ENCODE measurements at places on chromosomes 11 and 22.

- no peaks in the 10 kb centered on the region for H3K27me3 ChIP-seq
- H3K4me3 ChIP-seq: no peak overlapping the region
- no peak overlapping the region for H3K27ac ChIP-seq
- DNase-seq: no peak
- H3K36me3 ChIP-seq: no peaks in the 10 kb centered on the region
- peaks cover 3% of the 10 kb centered on the region for H3K4me1 ChIP-seq
Observed at GRCh38 chr11:35473795-35474374, 51.5 kb downstream of the PAMR1 start.

- H3K36me3 ChIP-seq: no peaks in the 10 kb centered on the region
- H3K4me3 ChIP-seq: no peak overlapping the region
- no peak for DNase-seq
Observed at GRCh38 chr22:16967453-16968217, 40.4 kb downstream of the GAB4 start.

DNA sequence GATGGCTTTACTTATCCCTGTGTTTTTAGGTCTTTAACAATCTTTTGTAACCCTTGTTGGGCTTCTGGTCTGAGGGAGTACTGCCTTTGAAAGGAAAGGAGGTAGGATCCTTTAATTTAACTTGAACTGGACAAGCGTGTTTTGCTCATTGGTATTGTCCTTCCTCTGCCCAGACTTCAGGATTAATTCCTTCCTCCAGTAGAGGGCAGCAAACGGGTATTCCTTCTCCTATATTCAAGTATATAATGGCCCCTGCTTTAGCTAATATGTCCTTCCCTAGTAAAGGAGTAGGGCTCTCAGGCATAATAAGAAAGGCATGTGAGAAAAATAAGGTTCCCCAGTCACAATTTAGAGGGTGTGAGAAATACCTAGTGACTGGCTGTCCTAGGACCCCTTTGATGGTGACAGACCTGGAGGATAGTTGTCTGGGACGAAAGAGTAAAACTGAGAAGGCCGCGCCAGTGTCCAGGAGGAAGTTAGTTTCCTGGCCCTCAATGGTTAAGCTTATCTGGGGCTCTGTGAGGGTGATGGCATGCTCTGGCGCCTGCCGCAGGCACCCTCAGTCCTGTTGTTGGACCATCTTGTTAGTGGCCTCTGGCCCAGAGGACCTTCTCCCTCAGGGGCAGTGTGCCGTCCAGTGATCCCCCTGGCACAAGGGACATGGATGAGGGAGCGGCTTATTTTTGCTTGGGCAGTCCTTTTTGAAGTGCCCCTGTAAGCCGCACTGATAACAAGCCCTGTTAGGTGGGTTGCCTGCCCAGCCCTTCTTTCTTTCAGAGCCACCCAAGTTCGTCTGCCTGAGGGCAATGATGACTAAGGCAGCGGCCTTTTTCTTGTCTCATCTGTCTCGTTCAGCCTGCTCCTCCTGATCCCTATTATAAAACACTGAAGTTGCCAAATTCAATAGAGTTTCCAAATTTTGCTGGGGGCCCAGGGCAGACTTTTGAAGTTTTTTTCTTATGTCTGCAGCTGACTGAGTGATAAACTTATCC lies 51.8 kb downstream of the C11orf71 start:
- H3K27me3 ChIP-seq: no peaks in the 10 kb centered on the region
- DNase-seq: peak; percentile 35
- H3K36me3 ChIP-seq: no peaks in the 10 kb centered on the region
- H3K4me3 ChIP-seq: no peak overlapping the region

DNA sequence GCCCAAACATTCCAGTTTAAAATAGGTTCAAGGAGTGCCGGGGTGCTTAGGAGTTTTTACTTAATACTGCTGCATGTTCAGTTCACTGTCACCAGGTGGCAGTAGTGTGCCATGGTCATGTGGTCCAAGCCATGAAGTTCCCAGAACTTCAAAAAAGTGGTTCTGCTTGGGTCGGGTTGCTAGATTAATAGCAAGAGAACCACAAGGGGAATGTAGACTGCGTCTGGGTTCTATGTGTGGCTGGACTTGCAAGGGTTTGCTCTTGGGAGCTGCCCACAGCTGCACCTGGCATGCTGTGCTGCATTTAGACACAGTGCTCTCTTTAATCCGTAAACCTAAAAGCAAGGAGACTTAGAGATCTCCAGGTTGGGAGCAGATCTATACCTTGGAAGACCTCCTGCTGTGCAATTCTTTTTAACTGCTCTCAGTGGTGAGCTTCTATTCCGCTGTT lies 6.5 kb upstream of the SPON1 start:
- no peak overlapping the region for H3K27ac ChIP-seq
- H3K36me3 ChIP-seq: no peaks in the 10 kb centered on the region
- DNase-seq: peak; percentile 33
- no peaks in the 10 kb centered on the region for H3K27me3 ChIP-seq
- no peaks in the 10 kb centered on the region for H3K4me1 ChIP-seq
- H3K4me3 ChIP-seq: no peak overlapping the region

DNA sequence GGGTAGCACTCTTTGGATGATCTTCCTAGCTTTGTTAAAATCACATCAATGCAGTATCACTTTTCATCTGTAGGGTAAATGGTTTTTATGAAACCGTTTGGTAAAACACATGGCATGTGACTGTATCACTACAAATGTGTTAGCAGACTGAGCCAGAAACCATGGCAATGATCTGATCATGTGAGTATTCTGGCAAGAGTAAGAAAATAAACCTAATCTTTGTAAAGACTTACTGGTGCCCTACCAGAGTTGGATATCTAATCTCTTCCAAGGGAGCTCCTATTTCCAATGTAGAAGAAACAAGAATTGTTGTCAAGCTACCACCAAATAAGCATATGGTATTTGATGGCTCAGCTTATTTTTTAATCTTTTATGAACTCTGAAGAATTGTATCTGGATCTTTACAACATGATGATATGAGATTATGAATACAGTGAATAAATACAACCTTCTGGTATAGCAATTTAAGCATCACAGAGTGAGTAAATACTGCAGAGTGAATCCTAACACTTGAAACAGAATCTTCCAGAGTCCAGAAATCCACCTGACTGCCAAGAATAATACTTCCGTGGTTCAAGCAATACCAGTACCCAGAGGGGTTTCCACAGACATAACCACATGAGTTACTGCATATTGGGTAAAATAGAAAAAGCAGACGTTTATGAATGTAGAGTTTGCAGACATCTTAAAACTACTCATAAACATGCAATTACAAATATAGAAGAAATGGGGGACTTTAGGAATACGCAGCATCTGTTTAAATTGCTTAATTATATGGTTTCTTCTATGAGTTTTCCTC lies 238.8 kb downstream of the TTC28 start:
- H3K4me3 ChIP-seq: no peak overlapping the region
- no peak overlapping the region for H3K27ac ChIP-seq
- DNase-seq: no peak
- H3K27me3 ChIP-seq: no peaks in the 10 kb centered on the region

DNA sequence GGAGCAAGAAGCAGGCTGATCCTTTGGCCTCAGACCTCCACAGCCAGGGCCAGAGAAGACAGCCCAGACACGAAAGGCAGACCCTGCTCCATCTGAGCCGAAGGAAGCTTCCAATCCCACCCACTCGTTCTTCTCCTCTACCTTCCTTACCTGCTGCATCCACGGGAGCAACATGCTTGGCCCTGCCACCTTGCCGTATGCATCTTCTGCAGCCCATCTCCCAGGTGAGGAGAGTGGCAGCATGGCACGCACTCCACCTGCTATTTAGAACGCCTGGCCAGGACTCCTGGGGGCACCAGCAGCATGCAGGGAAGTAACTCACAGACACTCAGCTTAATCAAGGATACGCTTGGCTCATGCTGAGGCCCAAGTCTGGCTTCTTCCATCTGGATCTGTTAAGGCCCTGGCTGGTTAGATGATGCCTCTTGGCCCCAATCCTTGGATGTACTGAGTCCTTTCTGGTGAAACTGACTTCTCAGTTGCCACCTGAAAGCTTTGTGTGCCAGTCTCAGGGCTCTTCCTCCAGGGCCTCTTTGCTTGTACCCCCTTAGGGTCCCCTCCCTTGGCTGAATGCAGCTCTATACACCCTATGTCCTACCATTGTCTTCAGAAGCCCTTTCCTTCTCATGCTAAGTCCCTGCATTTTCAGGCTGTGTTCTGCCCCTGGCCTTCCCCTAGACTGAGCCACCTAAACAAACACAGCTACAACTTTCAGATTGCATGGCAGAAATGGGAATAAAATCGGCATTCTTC lies 604.9 kb downstream of the BUD13 start:
- no peaks in the 10 kb centered on the region for H3K27me3 ChIP-seq
- no peaks in the 10 kb centered on the region for H3K4me1 ChIP-seq
- no peaks in the 10 kb centered on the region for H3K36me3 ChIP-seq
- H3K4me3 ChIP-seq: no peak overlapping the region
- H3K27ac ChIP-seq: no peak overlapping the region
- DNase-seq: no peak

Measured in ovary (tissue), 10 donors.